Stimulated activated CD8-positive, alpha-beta memory T cell treated with anti-CD3 and anti-CD28 coated beads, Interleukin-4, amount 100 ng/mL, for 24 hours (primary cell): ENCODE measurements at places on chromosomes 3 and 15.

- no peak for DNase-seq
Measured at GRCh38 chr15:55695432-55695831, 47.5 kb downstream of the PRTG start.

GRCh38 chr3:116059421-116060096 lies 385.7 kb downstream of the LSAMP start:
- DNase-seq: no peak

GRCh38 chr3:139522421-139522820 lies 17.1 kb downstream of the RBP1 start:
- DNase-seq: no peak

GRCh38 chr3:190526787-190527762 lies 13.2 kb downstream of the IL1RAP start:
- DNase-seq: no peak

- no peak for DNase-seq
Measured at GRCh38 chr3:134486577-134487041, 752 bp downstream of the CEP63 start.

GRCh38 chr3:127053026-127053425 lies 70.1 kb downstream of the PLXNA1 start:
- no peak for DNase-seq

DNA sequence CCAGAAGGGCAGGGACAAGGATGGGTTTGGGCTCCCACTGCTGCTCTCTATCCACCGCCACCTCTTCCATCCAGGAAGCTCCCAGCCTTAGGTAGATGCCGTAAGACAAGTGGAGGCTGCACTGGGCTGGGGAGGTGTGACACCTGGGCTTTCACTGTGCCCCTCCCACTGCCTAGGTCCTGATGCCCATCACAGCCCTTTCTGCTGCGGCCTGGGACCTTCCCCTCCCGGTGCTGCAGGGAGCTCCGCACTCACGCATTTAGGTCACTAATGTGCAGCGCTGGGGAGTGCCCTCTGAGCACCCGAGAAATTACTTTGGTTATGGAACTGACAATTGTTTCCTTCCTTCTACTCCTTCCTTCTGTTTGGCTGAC lies 850 bp downstream of the LTF start:
- no peak for DNase-seq

GRCh38 chr15:31360843-31361763 lies 34.5 kb downstream of the KLF13 start:
- DNase-seq: no peak

DNA sequence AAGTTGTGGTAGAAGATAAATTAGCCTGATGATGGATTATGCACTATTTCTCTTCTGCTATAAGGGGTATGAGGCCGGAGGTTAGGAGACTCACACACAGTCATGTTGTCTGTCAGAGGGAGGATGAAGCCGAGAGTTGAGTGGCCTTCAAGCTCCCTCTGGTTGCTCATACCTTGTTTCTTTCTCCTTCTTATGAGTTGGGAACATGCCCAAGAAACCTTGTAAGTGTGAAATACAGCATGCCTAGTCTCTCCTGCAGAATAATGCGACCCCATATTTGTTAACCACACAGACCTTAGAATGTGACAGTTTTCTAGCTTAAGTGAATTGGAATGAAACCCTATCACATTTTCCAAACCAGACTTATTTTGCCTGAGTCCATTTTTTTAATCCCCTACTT lies 366.7 kb downstream of the PTPRG start:
- DNase-seq: no peak

GRCh38 chr15:62426387-62426956 lies 261.4 kb upstream of the C2CD4B start:
- DNase-seq: no peak

DNA sequence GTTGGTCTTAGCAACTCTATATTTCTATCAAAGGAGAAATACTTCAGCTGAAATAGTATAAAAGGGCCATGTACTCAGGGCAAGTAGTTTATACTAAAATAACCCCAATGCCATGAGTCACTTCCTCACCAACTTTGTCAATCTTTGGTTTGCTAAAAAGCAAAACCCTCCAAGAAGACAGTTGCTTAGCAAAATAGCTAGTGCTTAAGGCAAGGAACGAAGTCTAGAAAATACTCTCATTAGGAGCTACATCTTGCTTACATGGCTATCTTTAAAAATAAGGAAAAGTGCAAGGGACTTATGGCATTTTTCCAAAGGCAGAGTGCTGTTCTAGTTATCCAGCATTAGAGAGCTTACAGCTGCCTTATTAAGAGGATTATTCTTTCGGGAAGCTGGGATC lies 28.4 kb downstream of the P3H2 start:
- no peak for DNase-seq

DNA sequence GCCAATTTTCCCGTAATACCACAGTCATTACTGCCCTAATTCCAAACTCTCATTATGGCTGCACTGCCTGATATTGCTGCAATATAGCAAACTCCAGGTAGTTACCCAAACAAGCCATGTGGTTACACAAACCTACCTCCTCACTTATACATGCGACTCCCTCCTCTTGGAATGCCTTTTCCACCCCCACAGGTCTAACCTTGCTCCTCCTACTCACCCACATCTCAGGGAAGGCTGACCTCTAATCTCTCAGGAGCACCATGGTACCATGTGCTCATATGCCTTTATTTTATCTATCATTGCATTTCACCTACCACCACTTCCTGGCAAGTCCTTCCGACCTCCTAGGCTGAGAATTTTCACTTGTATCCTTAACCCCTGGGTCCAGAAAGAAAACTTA lies 2.9 kb downstream of the RBPMS2 start:
- DNase-seq: no peak

DNA sequence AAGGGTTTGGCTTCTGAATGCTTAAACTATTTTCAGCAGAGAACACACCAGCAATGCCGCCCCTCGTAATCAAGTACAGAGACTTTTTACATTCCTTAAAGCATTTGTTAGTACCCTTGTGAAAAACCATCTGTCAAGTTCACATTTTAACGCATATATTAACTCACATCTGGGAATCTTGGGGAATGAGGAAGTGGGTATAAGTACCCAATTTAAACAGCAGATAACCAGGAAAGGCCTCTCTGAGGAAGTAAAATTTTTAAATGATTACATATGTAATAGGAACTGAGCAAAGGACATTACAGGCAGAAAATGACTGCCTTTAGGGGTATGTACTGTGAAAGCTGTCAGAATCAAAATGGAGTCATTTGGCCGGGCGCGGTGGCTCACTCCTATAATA lies 12.8 kb upstream of the CFAP44 start:
- no peak for DNase-seq

DNA sequence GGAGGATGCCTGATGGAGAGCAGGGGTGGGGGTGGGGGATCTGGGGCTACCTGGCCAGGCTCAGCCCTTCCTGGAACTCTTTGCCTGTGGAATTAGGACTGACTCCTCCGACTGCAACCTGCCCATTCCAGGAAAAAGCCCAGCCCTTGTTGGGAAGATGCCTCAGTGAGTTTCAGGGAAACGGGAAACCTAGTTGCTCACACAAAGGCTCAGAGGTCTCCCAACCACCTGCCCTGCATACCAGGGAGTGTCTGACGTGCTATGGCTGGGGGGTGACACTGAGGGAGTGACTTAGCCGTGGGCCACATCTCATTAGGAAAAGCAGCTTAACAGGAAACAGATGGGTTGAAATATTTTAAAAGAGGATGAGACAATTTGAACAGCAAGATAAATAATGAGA lies 27.9 kb downstream of the CYP8B1 start:
- no peak for DNase-seq

- no peak for DNase-seq
Measured at GRCh38 chr3:50480471-50480870, 23.0 kb downstream of the CACNA2D2 start.

DNA sequence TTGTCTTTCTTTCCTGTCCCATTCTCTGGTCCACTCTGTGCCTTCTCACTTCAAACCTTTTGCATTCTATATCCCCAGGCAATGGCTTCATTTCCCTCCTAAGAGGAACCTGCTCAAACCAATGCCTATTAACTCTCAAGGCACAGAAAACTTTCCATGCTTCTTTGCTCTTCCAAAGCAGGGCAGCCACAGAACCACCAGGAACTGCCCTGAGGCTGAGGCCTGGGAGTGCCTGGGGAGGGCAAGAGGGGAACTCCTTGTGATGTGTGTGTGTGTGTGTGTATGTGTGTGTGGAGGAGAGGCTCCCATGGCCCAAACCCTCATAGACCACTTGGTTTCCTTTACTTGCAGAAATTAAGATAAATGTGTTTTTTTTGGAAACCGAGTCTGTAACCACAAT lies 14.1 kb upstream of the PGPEP1L start:
- no peak for DNase-seq

GRCh38 chr15:35998663-35999602 lies 453.0 kb upstream of the DPH6 start:
- no peak for DNase-seq

DNA sequence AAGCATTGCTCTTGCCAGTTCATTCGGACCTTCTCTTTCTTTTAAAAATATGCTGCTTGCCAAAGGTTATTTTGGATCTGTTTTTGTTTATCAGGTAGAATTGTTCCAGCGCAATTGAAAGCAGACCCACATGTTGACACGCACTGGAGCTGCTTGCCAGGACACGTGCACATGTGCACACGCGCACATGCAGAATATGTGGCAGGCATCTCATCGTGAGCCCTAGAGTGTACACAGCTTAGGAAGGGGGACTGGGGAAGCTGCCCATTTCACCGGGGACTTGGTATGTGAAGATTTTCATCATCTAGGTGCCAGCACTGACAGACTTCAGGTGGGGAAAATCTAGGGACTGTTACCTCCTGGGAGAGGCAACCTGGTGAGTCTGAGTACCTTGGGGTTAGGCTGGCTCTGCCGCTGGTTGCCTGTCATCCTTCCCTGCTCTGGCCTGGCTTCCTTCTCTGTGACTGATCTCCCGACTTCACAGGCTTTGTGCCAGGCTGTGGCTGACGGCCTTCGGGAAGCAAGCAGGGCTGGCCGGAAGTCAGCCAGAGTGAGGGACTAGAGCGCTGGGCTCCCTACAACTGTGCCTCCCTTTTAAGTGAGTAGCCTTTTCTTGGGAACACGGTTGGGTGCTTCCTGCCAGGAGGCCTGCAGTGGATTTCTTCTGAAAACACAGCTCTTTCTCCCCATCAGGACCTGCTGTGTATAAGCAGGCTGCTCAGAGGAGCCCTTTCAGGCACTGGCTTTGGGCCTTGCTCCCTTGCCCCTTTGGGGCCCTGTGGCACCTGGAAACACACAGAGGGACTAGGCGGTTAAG lies 129.3 kb downstream of the EEFSEC start:
- DNase-seq: no peak

- DNase-seq: no peak
Measured at GRCh38 chr15:95761501-95762165, 568.9 kb upstream of the NR2F2 start.

DNA sequence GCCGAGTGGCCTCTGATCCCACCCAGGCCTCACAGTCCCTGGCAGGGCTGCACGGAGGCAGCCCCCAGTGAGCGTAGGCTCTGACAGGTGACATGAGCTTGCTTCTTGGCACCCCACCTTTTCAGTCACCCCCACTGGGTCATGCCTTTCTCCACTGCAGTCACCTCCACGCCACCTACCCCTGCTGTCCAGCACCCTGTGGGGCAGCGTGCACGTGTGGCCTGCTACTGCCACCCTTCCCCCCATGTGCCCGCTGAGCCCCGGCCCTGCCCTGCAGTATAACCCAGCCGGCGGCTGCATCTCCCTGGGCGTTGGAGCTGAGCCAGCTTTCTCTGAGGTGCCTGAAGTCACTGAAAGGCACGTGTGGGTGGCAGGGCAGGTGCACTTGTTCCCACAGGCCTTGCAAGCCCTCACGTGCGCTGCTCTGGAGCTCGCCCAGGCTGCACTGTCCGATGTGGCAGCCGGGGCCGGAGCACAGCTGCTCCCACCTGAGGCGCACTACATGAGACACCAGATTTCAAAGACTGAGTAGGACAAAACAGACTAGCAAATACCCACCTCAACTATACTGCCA lies 65.6 kb downstream of the NIPA2 start:
- DNase-seq: no peak

DNA sequence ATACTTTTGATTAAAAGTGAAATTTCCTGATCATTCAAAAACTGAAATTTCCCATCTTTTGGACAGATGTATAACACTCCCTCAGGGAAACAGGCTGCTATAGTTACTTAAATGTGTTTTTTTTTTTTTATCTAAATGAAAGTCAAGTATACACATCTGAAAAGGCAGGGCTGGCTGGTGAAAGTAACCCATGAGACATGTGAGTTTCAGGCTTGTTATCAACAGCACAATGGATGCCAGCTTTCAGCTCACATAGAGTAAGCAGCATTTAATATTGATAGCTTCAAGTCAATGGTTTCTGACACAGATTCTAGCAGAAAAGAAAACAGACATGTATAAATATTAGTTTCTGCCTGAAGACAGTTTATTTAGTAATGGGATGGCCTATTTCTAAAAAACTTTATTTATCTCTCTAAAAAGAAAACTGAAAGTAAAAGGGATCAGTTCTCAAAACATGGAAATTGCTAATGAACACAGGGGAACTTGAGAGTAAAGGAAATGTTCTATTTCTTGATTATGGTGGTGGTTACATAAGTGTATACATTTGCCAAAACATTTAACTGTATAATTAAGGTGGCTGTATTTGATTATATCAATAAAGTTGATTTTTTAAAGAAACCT lies 89.7 kb upstream of the CMC1 start:
- DNase-seq: no peak

DNA sequence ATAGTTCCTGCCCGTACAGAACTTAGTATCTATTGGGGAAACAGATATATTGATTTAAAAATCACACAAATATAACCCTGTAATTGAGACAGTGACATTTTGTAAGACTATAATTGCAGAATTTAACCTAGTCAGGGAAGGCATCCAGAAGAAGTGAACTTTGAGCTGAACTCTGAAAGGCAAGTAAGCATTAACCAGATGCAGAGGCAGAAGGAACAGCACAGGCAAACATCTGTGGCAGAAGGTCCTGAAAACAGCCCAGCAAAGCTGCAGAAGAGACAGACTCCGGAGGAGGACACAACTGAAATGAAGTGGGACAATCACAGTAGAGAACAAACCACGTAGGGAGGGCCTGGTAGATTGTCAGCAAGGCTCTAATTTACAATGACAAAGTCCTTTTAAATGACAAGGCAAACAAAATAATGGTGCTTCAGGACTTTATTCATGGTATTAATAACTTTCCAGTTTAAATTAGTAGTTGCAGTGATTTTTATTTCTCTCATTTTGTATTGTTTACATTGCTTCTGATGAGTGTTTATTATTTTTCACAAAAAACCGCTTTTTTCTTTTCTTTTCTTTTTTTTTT lies 14.5 kb downstream of the BCL2A1 start:
- no peak for DNase-seq

- DNase-seq: no peak
Measured at GRCh38 chr3:68893600-68894239, 38.6 kb downstream of the TAFA4 start.

GRCh38 chr3:187292631-187293515 lies 1.3 kb upstream of the MASP1 start:
- DNase-seq: no peak

DNA sequence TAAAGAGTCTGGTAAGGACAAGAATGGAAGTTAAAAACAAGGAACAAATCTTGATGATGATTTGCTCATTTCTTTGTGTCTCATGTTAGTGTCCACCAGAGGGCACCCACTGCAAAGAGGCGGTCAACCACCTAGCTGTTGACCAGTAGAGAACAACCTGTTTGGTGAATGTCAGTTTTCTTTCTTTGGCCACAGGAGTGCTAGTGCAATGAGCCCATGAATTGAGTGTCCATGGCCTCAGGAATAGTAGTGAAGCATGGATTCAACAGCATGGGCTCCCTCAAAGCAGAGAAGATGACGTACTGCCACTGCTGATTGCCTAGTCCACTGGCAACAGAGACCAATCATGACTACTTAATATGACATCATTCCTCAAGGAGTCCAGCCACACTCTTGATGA lies 10.7 kb upstream of the CNTN6 start:
- DNase-seq: no peak
